ENCODE measurements at places on chromosomes 7 and 10.

DNA sequence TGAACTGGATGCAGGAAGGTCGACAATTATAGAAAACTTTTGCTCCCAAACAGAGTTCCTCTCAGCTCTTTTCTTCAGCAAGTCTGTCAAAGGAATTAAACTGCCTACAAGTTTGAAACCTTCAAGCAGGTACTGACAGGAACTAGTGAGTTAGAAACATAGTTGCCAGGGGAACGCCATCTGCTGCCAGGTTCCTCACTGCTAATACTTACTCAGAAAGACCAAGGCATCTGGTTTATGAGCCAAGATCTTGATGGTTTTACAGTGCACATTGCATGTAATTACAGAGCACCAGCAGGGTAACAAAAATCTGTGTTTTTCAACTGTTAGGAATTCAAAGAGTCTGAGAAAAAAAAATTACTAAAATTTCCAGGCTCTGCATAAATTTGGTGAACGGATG lies 300.0 kb upstream of the NRG3 start:
- no peak for DNase-seq

DNA sequence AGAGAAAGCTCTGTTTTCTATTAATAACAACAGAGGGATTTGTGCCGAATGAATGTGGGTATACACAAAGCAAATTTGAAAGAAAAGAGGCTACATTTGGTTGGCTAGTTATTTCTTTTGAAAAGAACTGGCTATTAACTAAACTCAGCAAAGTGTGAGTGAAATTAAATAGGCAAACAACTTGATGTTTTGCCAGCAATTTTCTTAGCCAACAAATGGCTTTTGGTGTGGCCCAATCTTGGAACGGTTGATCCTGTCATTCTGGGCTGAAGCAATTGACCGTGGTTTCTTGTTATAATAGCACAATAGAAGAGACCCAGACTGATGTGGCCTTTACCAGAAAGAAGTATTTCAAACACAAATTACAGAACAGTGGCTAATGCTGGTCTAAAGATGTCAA lies 898.6 kb downstream of the KCNMA1 start:
- no peak for DNase-seq

DNA sequence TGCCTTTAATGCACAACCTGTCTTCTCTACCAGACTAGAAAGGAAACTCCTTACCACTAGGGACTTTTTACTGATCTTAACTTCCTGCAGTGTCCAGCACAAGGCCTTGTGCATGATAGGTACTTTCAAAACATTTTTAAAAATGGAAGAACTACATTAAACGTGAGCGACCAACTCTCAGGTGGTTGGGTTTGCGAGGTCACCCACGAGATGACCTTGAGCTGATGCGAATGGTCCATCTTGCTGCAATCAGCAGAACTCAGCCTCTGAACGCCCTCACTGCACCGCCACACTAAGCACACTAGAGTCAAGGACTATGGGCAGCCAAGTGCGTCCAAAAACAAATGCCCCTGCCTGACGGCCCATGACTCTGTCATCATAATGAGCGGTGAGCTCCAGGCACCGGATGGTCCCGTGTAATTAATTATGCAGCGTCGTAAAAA lies 34.9 kb upstream of the PTF1A start:
- DNase-seq: no peak

GRCh38 chr7:94109556-94109955 lies 105.4 kb upstream of the BET1 start:
- no peak for DNase-seq

GRCh38 chr10:121332829-121333765 lies 265.1 kb downstream of the FGFR2 start:
- DNase-seq: no peak

GRCh38 chr10:114930320-114930719 lies 7.7 kb upstream of the TRUB1 start:
- DNase-seq: no peak

- peak; percentile 56 for DNase-seq
Observed at GRCh38 chr7:131692131-131692960, 135.9 kb upstream of the PODXL start.

DNA sequence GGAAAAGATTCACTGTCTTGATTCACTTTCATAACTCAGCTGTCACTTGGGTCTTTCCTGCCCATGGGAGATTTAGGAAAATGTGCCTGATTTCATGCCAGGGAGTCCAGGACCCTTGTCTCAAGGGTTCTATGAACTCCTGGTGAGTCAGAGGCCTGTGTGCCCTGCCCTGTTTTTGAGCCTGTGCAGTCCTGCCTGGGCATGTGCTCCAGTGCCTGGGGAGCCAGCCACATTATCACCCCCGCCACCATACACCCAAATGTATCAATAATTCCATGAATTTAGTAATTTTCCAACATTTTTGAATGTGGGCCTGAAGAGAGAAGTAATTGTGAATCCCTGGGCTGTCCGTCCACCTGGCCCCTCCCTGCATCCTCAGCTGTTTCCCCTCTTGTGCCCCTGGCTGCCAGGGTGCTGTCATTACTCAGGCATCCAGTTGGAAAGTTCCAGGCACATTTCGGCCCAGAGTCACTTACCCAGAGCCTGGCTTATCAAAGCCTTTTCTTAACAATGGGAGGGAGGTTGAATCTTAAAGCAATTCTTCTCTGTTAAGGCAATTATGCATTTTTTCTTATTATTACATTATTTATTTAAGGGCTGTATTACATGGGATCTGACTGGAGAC lies 287.8 kb upstream of the CDC14C start:
- no peak for DNase-seq

- DNase-seq: no peak
Observed at GRCh38 chr10:93236393-93237040, 162.8 kb downstream of the CYP26A1 start.

- DNase-seq: no peak
Observed at GRCh38 chr10:22932626-22933370, 4.9 kb downstream of the ARMC3 start.

- no peak for DNase-seq
Observed at GRCh38 chr10:30041196-30042105, 17.9 kb downstream of the JCAD start.

- no peak for DNase-seq
Observed at GRCh38 chr7:6284055-6284400, 11.6 kb upstream of the CYTH3 start.

- no peak for DNase-seq
Observed at GRCh38 chr7:55140941-55141278, 122.1 kb downstream of the EGFR start.

DNA sequence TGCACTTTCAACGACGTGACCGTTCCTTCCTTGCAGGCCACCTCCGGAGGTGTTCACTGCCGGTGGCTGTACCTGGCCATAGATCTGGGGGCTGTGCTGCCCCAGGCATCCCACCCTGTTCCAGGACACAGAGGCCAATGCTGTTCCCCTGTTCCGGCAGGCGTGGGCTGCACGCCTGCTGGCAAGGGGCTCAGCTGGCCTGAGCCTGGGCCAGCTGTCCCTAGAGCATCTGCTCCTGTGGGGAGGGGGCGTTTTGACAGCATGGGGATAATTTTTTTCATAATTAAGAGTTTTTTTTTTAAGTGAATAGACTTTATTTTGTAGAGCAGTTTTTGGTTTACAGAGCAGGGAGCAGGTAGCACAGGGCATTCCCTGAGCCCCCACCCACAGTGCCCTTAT lies 28.8 kb downstream of the PWWP2B start:
- DNase-seq: no peak

DNA sequence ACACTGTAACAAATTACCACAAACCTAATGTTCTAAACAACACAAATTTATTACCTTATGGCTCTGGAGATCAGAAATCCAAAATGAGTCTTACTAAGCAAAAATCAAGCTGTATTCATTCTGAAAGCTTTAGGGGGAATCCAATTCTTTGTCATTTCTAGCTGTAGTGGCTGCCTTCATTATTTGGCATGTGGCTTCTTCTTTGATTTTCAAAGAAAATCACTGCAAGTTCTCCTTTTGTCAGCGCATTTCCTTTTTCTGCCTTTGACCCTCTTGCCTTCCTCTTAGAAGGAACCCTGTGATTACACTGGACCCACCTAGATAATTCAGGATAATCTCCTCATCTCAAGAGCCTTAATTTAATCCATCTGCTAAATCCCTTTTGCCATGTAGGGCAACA lies 36.9 kb downstream of the ZPBP start:
- DNase-seq: no peak

GRCh38 chr10:44295644-44296241 lies 89.2 kb downstream of the CXCL12 start:
- DNase-seq: no peak

GRCh38 chr10:33937036-33937730 lies 602.7 kb upstream of the NRP1 start:
- DNase-seq: no peak

DNA sequence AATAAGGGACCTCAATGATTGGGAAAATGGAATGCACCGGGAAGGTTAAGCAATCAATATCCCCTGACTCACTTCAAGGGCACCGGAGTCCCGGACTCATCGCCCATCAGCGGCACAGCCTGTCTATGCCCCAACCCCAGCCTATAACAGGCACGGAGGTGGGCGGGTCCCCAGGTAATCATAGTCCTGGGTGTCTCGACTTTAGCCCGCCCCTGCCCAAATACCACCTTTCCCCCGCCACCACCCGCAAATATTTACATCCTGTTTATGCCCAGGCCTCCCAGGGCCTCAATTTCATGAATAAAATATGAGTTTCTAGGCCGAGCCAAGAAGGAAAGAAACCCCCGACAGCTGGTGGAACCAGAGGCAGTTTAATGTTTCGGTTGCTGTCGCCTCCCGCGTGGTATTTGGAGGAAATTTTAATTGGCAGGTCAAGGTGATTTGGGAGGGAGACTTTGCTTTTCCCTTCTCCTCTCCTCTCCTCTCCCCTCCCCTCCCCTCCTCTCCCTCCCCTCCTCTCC lies 15.6 kb upstream of the RFC2 start:
- peak; percentile 80 for DNase-seq

- no peak for DNase-seq
Observed at GRCh38 chr10:29229258-29229705, 59.6 kb upstream of the LYZL1 start.

GRCh38 chr7:81433692-81434331 lies 336.0 kb downstream of the HGF start:
- DNase-seq: no peak

DNA sequence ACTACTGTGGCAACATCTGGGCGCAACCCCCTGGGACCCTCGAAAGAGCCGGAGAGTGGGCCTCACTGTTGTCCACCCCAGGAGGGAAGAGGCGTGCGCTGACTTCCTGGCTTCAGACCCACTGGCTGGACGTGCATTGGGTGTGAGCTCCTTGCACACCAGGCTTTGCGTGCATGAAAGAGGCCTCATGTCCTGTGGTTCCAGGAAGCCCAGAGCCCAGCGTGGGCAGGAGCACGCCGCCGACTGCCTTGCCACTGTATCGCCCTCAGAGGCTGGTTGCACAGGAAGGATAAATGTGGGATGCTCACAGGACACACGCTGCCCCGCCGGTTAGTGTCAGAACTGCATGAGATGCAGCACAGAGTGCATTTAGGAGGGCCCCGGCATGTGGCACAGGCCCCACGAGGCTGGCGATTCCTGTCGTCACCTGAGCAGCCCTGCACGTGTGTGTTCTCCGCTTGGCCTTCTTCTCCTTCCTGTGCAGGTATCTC lies 8.5 kb upstream of the JAKMIP3 start:
- DNase-seq: no peak

DNA sequence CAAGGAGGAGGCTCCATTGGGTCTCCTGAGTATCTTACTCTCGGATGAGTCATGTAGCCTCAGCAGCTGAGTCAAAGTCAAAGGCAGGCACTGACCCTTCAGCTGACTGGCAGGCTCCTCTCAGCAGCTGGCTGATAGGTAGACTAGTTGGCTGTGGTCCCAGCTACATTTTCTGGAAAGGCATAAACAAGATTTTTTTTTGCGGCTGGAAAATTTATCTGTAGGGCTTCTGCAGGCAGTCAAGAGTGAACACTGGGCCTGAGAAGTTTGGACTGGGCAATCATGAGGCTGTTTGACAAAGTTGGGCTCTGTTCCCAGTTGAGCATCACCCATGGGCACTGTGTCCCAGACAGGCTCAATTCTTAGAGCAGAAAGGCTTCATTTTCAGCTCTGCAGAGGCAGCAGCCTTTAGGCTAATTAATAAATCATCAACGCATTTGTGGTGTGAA lies 796.2 kb downstream of the CCSER2 start:
- no peak for DNase-seq

DNA sequence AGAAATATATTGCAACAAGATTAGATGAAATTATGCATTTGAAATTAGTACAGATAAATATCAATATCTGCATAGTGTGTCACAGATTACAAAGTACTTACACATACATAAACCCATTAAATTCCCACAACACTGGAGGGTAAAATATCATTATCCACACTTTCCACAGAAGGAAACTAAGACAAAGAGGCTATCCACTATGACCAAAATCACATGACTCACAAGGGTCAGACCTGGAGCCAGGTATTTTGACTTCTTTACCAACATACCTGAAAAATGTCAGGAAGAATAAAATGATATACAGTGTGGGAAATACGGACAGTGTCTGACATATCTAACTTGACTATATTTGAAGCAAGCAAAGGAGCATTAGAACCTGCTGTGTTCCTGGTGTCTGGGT lies 34.1 kb downstream of the HYCC1 start:
- no peak for DNase-seq

- DNase-seq: no peak
Observed at GRCh38 chr10:104096692-104097091, 11.0 kb upstream of the COL17A1 start.

DNA sequence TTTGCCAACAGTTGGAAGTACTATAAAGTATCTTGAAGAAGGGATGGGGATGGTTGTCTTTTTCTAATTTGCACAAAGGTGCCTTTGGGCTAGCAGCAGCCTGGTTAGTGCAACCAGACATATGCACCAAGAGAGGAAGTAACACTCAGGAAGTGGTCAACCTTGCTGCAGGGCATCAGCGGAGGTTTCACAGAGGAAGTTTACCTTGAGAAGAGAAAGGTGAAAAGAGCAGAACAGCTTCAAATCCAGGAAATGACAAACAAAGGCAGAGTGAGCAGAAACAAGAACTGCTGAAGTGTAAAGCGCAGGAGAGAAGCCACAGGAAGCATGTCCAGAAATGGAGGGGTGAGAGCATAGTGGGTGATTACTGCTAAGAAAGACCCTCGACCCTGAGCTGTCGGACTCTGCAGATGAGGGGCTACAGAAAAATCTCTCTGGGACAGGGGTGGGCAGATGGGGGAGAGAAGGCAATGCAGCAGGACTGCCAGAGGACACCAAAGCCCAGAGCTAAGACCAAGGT lies 66.9 kb downstream of the STK17A start:
- DNase-seq: peak; percentile 94

GRCh38 chr7:106122713-106123112 lies 10.6 kb upstream of the SYPL1 start:
- DNase-seq: no peak

- DNase-seq: no peak
Observed at GRCh38 chr10:73281097-73281496, 28.7 kb upstream of the MRPS16 start.

GRCh38 chr10:133421336-133422222 lies 2.8 kb downstream of the SPRN start:
- no peak for DNase-seq

Data from RPMI8226 (cell line).